ENCODE measurements at places on chromosomes 5 and 9.

DNA sequence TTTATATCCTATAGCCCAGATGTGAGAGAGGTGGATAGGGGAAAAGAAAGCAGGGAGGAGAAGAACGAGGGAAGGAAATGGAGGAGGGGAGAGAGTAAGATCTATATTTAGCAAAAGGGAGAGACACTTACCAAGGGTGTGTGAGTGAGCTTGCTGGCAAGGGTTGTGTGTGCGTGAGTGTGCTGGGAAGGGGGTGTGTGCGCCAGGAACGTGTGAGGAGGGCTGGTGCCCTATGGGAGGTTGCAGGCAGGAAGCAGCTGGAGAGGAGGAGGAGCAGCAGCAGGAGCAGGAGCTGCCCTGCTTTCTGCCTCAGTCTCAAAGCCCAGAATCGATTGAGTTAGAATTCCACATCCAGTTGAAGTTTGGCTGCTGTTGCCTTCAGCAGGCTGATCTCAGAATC lies 148.3 kb upstream of the RUSC2 start:
- no peak for DNase-seq

DNA sequence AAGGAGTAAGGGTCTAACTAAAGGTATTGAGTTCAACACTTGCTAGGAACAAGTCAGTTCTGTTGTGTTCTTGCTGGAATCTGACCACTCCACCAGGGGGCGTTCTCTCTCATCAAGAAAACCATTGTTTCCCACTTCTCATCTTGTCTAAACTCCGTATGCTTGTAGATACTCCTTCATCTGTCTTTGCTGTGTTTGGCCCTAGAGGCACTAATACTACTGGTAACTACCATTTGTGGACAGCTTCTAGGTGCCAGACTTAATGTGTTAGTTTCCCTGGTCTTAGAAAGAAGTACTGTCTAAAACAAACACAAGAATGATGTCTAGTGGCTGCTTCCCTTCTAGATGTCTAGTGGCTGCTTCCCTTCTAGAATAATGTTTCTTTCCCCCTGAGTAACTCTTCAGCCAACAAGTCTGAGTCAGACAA lies 18.7 kb upstream of the PTPDC1 start:
- peak; percentile 74 for DNase-seq

DNA sequence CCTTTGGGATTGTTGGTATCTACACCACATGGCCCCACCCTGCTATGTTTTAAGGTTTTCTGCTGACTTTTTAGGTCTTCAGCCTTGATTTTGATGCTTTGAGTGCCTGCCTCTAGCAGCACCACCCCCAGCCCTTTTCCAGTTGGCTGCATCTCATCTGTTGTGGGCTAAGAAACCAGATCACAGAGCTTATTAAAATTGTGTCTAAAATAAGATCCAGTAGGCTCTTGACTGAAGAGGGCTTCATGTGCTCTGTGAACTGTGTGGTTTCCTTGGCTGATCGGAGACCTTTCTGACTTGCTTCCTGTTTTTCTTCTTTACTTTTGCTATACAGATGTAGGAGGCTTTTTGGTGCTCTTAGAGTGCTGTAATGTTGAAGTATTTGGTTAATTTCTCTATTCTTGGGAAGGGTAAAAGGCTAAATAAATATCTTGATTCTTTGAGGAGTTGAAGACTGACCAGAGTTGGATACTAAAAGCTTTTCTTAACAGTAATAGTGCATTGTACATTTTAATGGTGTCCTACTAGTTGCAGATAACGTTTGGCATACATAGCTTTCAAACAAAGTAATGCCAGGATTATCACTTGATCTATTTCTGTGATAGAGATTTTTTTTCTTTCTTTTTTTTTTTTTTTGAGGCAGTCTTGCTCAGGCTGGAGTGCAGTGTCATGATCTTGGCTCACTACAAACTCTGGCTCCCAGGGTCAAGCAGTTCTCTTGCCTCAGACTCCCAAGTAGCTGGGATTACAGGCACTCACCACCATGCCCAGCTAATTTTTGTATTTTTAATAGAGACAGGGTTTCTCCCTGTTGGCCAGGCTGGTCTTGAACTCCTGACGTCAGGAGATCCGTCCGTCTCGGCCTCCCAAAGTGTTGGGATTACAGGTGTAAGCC lies 4.5 kb downstream of the UBE2D2 start:
- peak; percentile 12 for DNase-seq

DNA sequence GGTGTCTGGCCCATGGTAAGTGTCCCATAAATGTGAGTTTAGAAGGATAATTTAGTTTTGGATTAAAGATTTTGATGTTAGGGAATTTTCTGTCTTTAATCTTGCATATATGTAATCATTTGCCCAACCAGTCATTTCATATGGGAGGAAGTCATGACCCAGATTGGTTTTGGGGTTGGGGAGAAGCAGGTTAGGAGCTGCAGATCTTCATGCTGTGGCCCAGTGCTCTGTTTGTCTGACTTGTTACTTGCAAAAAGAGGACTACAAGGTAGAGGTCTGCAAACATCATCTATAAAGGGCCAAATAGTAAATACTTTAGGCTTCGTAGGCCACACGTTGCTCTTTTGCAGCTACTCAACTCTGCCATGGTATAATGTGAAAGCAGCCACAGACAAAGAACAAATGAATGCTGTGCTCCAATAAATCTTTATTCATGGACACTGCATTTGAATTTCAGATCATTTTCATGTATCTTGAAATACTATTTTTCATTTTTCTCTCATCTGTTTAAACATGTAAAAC lies 16.8 kb downstream of the OSTF1 start:
- DNase-seq: no peak

- no peak for DNase-seq
Measured at GRCh38 chr9:18459962-18460584, 13.9 kb upstream of the ADAMTSL1 start.

- DNase-seq: no peak
Measured at GRCh38 chr5:58156973-58157701, 302.7 kb downstream of the PLK2 start.

DNA sequence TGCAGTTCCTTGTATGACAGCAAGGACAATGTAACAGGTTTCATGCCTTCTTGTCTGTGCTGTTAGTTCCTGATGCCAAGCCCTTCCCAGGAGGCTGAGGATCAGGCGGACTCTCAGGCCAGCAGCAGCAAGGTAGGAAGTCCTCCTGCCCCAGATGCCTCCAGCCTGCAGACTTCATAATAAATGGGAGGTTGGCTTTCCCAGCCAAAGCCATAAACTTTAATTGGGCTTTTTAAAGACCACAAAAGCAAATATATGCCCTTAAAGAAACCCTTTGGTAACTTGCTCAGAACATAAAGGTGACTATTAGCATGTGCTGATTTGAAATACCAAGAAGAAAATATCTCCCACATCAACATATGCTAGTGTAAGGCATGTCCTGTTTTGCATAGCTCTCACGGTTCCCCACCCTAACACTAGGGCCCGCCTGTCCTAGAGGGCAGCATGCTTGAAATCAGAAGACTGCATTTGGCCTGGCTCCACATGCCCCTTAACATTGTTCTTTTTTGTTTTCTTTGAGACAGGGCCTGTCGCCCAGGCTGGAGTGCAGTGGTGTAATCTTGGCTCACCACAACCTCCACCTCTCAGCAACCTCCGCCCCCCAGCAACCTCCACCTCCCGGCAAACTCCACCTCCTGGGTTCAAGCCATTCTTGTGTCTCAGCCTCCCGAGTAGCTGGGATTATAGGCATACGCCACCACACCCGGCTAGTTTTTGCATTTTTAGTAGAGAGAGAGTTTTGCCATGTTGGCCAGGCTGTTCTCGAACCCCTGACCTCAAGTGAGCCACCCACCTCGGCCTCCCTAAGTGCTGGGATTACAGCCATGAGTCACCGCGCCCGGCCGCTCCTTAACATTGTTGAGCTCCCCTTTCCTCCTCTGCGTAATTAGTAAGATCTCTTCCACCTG lies 44.6 kb upstream of the FCN1 start:
- DNase-seq: no peak

DNA sequence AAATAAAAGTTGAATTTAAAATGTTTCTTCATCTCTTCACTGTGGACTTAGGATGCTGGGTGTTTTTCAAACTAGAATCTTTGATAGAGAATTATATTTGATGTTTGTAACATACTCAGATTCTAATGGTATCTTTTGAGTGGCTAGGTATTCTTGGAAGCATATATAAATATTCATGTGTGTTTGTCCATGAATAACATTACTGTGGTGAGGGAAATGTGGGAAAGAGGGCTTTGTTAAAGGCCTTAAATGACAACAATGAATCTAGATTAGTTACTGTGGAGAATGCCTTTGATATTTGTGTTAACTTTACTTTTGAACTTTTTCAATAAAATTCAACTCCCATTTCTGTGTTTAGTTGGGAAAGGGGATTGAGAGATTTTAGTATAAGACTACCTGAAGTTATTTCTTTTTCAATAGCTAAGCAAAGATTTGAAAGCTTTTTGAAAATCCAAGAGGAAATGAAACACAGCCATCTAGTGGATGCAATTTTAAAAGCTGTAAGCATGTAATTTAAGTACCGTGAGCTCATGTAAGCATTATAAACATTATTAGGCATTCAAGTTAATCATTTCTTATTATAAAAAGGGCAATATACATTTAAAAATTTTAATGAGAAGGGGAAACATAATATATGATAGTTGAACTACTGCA lies 69.6 kb downstream of the CCDC171 start:
- DNase-seq: no peak

DNA sequence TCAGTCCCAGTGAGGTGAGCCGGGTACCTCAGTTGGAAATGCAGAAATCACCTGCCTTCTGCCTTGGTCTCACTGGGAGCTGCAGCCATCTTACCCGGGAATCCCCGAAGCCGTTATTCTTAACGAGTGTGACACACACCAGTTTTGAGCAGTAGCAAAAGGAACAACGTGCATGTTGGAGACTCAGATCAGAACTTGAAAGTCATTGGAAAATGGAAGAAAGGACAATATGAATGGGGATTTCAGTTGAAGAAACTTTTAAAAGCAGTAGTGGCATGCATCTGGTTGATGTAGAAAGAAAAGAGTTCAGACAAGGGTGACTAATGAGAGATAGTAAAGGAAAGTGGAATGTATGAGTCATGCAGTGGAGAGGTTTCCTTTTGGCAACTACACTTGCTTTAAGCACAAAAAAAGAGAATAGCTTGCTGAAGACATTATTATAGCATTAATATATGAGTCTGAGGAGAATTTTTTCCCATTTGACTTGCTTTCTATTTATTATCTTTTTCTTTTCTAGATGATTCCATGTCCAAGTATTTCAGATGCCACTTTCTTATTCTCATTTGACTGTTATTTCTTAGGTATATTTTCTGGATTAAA lies 44.4 kb upstream of the ANKDD1B start:
- peak; percentile 84 for DNase-seq

- no peak for DNase-seq
Measured at GRCh38 chr9:119951591-119951990, 582.4 kb upstream of the BRINP1 start.

GRCh38 chr5:79235261-79235633 lies 684 bp upstream of the JMY start:
- peak; percentile 90 for DNase-seq

- DNase-seq: peak; percentile 82
Measured at GRCh38 chr9:35728041-35728971, 3.7 kb downstream of the TLN1 start.

- DNase-seq: no peak
Measured at GRCh38 chr9:88477300-88477751, 57.7 kb upstream of the NXNL2 start.

GRCh38 chr9:133654736-133655657 lies 18.8 kb downstream of the DBH start:
- DNase-seq: no peak

DNA sequence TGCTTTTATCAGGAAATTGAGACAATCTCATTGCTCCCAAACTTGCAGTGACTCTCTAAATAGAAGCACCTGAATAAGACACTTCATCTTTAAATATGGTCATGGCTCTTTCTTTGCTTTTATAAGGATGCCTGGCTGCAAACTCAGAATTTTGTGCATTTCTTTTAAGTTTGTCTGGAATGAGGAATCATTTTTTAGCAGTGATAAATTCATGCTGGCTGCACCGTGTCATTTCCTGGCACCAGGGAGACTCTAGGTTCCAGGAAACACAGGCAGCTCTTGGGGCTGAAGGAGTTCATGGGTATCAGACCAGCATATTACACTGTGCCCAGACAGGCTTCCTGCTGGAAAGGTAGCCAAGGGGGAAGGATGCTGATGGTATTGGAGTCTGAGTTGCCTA lies 109.9 kb downstream of the NUDT12 start:
- no peak for DNase-seq

DNA sequence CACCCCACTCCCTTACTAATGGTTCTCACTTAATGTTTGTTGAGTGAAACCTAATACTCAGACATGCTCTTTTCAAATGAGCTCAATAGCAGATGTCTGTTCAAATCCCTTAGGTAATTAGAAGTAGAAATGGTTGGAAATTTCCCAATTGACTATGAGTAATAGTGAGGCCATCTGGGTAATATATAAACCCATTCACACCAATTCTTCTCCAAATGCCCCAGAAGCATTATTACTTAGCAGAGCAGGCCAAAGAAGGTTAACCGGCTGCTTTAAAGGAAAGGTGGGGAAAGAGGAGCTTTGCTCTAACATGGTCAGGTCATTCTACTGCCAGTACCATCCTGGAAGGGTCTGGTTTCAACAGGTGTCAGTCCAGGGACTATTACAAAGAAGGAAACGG lies 119.5 kb upstream of the MTAP start:
- no peak for DNase-seq

DNA sequence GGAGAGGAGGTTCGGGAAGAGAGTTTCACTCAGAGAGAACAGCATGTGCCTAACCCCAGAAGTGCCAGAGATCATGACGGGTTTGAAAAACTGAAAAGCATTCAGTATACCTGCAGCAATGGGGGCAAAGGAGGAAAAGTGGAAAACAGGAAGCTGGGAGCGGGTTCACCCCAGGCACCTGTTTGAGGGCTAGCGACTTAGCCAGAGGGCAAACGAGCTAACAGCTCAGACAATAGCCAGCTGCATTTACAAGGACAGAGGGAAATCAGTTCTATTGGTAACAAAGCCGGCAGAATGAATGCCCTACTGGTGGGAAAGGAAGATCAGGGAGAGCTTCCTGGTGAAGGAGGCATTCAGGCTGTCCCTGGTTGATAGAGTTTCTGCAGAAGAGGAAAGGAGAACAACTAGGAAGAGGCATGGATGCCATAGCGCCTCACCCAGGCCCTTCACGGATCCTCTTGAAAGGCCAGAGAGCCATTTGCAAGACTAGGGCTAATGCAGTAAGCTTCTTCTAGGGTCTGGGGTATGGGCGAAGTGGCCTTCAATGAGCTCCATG lies 141.7 kb upstream of the ADRA1B start:
- DNase-seq: no peak

DNA sequence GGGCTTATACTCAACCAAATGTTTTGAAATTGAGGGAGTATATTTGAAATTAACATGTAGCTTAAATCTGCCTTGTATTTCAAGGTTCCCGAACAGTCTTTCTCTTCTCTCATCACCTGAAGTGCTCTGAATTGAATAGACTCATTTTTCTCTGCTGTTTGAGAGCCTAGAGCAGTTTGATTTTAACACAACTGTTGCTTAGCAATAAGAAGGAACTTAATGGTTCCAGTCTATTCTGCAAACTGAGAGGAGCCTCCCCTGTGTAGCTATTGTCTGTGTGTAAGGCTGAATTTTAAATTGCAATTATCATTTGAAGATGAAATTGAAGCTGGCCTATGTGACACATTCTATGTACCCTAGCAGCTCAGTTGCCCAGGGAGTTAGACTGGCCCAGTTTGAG lies 87.1 kb upstream of the CKMT2 start:
- no peak for DNase-seq

GRCh38 chr9:80648336-80648735 lies 1041.0 kb downstream of the TLE1 start:
- no peak for DNase-seq

Measured in erythroblast (primary cell).